ENCODE measurements at places on chromosomes 1 and 21. TPM values are rescaled to one million over a fixed set of nuclear protein-coding genes. Genes with fewer than 3 reads are reported as not detected.

Gene LCE1D
- not detected for total RNA-seq

DNA sequence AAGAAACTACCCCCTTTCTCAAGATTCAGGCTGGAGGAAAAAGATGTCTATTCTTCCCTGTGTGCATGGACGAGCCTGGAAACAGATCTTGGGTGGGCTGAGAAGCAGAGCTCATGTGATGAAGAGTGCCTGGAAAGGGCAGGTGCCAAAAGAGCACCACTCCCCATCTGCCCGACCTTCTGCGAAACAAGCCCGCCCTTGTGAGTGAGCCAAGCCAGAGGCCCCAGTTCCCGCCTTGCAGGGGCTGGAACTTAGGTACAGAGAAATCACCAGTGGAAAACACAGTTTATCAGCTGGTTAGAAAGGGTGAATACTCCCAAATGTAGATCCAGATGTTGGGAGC is 26.7 kb upstream of the A3GALT2 start:
- peak overlapping the region; percentile 66 for H3K4me3 ChIP-seq

- H3K4me1 ChIP-seq = no peaks in the 10 kb centered on the region
- no peaks in the 10 kb centered on the region for H3K36me3 ChIP-seq
- no peaks in the 10 kb centered on the region for H3K27me3 ChIP-seq
- peak within 1 kb of the TSS; percentile 8 for H3K27ac ChIP-seq
Observed at GRCh38 chr1:159900086-159900680, at the start of gene CFAP45. CFAP45 (minus strand) TSS chr1:159900165; CDS start chr1:159900098, 67 bp downstream.

DNA sequence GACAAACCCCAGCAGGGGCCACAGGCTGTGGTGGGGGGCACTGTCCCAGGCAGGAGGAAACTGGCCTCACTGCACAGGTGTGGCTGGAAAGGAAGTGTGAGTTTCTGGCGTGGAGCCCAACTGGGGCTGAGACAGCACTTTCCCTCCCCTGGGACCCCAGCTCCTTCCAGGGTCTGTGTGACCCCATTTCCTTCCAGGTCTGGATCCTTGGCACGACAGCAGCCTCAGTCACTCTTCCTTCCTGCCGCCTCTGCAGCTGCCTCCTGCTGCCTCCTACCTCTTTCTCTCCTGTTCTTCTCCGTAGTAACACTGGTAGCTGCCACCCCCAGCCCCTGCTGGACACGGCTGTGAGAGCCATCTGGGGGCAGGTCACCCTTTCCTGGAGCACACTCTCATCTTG is 88.0 kb downstream of the SIK1 start:
- no peak for DNase-seq
- no peak overlapping the region for H3K4me3 ChIP-seq
- no peaks in the 10 kb centered on the region for H3K36me3 ChIP-seq
- no peaks in the 10 kb centered on the region for H3K27me3 ChIP-seq
- H3K27ac ChIP-seq = no peak overlapping the region
- peaks cover 7% of the 10 kb centered on the region for H3K4me1 ChIP-seq

Measured in colonic mucosa (tissue), 4 donors.